ENCODE measurements at places on chromosomes 6 and 20. TPM values are rescaled to one million over a fixed set of nuclear protein-coding genes. Genes with fewer than 3 reads are reported as not detected.

- no peak for DNase-seq
Measured at GRCh38 chr6:31663126-31663960, 1.5 kb downstream of the GPANK1 start.

GRCh38 chr20:297098-297924, at the start of gene ZCCHC3:
Gene ZCCHC3, plus strand, starts transcription at chr20:297570. Its CDS starts 17 bp downstream, at chr20:297587.
- DNase-seq = peak; percentile 88

Gene GNMT
- total RNA-seq = 1.2 TPM

GRCh38 chr6:155004576-155005372, 9.7 kb downstream of the TIAM2 start:
- DNase-seq = no peak

- no peak for DNase-seq
Measured at GRCh38 chr6:27770724-27771123, 141.5 kb downstream of the OR2B2 start.

GRCh38 chr6:137230547-137230946, 11.4 kb upstream of the IFNGR1 start:
- no peak for DNase-seq

GRCh38 chr6:14451594-14452374, 334.2 kb downstream of the CD83 start:
- no peak for DNase-seq

Gene PTCRA
- total RNA-seq = not detected

Gene BYSL
- 41.8 TPM for total RNA-seq

DNA sequence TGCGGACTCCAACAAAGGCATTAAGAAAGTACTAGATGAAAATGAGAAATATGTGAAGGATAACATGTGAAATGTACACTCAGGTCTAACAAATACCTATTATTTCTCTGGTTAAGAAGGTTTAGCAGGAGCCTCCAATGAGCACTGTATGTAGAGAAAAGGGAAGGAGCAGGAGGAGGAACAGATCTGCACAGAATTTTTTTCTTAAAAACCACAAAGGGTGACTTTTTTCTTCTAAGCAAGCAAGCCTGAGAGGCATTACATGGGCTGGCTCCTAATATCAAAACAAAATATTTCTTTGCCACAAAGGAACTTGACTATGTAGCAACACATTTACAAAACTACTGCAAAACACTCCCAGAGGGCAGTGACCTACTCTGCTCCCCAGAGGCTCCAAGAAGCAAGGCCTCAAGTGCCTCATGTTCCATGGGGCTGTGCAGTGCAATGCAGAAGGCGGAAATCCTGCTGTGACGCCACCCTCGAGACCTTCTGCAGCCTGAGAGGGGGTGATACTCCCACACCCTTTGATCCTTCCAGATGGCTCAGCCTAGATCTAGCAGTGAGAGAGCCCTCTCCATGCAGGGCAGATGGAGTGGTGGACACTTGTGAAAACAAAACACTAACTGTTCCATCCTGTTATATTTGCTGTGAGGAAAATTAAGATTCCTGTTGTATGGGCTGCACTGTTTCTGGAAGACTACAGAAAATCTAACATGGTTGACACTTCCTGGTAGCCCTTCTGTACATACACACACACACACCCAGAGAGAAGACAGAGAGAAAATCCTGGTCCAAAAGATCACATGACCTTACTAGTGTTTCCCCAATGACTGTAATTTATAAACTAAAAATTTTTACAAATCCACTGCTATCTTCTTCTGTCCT, 36.0 kb upstream of the SMIM29 start:
- DNase-seq = peak; percentile 48

- DNase-seq = no peak
Measured at GRCh38 chr20:63718996-63719395, 11.2 kb downstream of the ZGPAT start.

Gene FAM217A
- not detected for total RNA-seq
